Germinal center (tissue), 1 donor: ENCODE measurements at places on chromosomes 4 and X.
A peak's percentile ranks its signal among the peaks of the same experiment; 100 is the strongest.

- no peak for DNase-seq
Observed at GRCh38 chr4:37684154-37684553, 2.0 kb downstream of the RELL1 start.

GRCh38 chr4:5165420-5166369, 114.4 kb downstream of the STK32B start:
- no peak for DNase-seq

DNA sequence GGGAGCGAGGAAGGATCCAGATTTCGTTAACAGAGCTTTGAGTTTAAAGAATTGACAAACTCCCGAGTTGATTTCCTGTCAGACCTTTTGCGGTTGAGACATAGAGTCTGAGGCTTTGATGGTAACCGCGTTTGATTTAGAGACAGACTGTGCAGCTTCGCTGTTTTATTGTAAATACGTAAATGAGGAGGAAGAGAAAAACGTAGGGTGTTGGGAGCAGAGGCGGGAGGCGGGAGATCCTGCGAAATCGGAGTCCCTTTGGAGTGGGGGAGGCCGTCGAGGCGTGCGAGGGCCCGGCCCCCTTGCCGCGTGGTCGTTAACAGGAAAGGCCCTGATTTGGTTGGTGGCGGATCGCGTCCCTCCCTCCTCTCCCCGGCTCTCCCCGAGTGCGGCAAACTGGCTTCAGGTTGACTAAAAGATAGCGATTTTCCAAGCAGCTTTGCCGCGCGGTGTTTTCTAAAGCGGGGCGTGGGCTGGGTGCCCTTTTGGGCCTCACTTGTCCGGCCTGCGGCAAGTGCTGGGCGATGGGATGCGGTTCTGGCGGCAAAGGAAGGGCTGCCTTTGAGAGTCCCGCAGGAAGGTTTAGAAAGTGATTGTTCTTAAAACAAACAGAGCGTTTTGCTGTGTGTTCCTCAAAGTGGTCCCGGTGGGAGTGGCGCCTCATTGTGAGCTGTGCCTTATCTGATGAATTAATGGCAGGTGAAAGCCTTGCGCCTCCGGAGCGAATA, 857 bp downstream of the SCML1 start:
- DNase-seq: no peak

- no peak for DNase-seq
Observed at GRCh38 chr4:29051381-29051965, 1668.7 kb upstream of the PCDH7 start.

DNA sequence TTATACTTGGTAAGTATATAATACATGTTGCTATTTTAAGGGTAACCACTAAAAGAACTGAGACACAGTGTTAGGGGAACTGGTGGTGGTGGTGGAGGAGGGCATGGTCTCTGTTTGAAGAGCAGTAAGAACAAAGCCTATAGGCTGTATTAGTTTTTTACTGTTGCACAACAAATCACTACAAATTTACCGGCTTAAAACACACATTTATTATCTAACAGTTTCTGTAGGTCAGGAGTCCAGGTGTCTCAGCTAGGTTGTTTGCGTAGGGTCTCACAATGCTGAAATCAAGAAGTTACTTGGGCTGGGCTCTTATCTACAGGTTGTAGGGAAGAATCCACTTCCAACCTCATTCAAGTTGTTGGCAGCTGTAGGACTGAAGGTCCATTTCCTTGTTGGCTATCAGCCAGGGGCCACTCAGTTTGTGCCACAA, 52.6 kb downstream of the CASK start:
- DNase-seq: no peak

DNA sequence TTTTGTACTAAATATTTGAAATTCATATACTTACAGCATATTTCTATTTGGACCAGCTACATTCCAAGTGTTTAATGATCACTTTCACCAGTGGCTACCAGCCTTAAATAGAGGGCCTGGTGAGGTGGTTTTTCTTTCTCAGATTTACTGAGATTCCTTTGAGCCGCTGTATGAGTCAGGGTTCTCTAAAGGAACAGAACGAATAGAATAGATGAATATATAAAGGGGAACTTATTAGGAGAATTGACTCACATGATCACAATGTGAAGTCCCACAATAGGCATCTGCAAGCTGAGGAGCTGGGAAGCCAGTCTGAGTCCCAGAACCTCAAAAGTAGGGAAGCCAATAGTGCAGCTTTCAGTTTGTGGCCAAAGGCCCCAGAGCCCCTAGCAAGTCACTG, 146.2 kb upstream of the TLL1 start:
- DNase-seq: no peak

DNA sequence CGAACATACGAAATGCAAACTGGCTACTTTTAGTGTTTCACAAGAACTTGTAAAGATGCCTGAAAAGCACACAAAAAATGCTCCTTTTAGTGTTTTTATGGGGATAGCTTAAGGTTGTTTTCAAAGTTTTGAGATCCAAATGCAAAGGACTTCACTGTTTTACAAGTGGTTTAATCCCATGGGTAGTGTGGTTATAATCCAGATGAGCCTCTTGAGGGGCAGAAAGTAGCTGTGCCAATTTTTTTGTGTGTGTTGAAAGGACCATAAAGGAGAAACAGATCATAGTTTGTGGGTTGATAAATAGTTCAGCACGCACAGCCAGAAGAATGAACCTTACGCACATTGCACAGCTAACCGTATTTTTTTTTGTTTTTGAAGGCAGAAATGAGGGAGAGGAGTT, 126.9 kb upstream of the GIMD1 start:
- no peak for DNase-seq

DNA sequence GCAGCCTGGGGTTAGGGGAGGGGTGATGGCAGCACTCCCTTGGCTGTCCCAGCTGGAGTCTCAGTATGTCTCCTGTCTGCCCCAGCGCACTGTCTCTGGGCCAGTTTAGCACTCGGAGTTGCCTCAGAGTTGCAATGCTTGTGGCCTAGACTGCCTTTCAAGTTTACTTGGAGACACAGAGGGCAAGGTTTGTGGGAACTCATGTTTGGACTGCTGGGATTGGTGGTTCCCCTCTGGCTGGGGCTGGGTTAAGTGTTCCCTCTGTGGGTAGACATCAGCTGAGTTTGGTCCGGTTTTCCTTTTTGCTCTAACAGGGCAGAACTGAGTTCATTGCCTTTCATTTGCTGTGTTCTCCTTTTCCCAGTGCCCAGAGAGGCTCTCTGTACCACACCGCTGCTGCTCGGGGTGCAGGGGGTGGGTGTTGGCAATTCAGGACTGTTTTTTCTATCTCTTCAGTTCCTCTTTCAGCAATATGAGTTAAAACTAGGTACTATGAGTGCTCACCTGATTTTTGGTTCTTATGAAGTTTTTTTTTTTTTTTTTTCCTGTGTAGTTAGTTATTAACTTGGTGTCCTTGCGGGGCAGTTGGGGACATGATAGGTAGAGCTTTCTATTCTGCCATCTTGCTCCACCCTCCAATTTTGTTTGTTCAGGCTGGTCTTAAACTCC, 17.2 kb downstream of the RAB33B start:
- no peak for DNase-seq

DNA sequence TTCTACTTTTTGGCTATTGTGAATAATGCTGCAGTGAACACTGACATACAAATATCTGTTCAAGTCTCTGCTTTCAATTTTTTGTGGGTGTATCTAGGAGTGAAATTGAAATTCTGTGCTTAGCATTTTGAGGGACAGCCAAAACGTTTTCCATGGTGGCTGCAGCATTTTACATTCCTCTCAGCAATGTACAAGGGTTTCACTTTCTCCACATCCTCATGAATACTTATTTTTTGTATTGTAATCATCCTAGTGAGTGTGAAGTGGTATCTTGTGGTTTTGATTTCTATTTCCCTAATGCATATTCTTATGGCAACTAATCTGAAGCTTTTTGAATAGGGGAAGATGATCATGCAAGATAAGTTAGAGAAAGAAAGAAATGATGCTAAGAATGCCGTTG, 40.3 kb downstream of the HSPA4L start:
- no peak for DNase-seq

- DNase-seq: no peak
Observed at GRCh38 chrX:132373610-132374009, 115.2 kb downstream of the MBNL3 start.

DNA sequence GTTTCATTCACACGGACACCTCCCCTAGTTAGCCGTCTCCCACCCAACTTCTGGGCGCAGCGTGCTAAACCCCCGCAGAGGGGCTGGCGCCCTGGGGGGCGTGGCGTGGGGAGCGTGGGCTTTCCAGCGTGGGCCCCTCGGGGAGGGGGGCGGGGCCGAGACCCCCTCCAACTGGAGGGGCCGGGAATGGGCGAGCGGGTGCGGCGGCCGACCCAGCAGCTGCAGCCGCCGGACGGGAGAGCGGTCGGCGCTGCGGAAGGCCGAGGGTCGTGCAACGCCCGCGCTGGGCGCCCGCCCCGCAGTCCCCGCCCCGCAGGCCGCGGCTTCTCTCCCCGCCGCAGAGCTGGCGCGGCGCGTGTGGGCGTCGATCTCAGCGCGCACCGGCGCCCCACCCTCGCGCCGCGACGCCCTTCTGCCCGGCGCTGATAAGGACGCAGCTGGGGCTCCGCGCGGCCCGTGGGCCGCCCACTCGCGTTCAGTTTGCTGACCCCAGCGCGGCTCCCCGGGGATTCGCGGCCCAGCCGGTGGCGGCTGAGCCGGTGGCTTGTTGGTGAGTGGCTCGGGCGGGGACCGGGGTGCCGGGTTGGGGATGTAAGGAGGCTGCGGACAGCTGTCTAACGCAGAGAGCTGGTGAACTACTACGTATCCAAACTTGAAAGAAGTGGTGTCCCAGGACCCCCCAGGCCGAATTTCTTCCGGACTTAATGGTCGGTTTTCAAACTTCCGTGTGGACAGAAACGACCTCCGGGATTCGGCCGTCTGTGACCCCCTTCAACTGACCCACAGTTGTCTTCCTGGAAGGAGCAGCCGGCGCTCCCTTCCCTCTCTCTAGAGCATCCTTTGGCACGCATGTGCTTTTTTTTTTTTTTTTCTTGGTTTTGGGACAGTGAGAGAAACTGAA, 1.5 kb downstream of the FHDC1 start:
- peak; percentile 25 for DNase-seq

DNA sequence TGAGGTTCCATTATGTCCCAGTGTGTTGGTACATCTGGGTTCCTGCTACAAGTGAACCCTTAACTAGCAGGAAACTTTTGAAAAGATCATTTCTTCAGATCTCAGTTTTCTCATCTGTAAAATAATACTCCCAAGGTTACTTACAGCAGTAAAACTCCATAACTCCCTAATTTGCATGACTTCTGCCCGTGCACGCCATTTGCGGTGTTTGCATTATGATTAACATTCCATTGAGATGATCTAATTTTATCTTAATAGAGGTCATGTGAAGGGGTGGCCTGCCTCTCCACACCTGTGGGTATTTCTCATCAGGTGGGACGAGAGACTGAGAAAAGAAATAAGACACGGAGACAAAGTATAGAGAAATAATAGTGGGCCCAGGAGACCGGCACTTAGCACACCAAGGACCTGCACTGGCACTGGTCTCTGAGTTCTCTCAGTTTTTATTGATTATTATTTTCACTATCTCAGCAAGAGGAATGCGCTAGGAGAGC, 219.8 kb downstream of the TLL1 start:
- DNase-seq: no peak

DNA sequence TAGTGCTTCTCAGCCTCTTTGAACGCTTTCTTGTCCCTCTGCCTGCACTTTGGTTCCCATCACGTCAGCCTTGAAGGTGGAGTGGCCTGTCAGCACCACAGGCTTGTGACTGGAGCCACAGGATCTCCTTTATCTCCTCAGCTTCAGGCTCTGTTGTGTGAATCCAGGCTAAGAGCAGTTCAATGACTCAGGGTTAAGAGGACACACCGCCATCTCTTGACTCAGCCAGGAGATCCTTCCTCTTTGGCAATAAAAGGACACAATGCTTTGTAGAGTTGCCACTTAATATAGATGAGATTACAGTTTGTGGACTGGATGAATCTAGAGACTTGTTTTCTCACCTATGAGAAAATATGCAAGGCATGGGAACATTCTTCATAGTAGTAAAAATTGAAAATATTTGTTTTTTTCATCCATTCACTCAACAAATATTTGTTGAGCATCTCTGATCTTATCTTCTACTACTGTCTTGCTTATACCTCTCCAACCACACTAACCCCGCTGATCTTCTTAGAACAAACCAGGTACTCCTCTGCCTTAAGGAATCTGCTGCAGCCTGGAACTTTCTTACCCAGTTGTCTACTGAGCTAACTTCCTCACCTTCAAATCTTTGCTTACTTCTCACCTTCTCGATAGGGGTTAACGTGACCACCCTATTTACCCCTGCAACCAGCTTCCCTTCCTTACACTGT, 62.3 kb downstream of the UCHL1 start:
- DNase-seq: no peak

- no peak for DNase-seq
Observed at GRCh38 chrX:133988010-133988409, 2.6 kb upstream of the GPC3 start.

DNA sequence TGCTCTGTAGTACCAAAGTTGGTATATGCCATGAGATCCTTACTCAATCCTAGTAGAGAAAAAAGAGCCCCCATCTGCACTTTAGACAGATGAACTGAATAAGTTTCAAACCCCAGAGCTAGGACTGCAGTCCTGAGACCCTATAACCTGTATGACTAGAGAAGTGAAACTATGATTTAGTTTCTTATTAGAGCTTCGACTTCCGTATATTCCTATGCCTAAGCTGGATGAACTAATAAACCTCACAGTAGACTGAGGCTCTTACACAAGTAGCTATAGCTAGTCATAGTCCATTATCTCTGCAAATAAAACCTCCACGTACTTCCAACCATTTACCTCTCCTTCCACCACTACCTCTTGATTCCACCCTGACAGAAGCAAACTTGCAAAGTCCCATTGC, 6.3 kb upstream of the OTUD4 start:
- peak; percentile 40 for DNase-seq

- DNase-seq: no peak
Observed at GRCh38 chrX:6708676-6709380, 173.9 kb upstream of the VCX3A start.

GRCh38 chr4:7159923-7160322, 32.4 kb upstream of the SORCS2 start:
- DNase-seq: no peak

DNA sequence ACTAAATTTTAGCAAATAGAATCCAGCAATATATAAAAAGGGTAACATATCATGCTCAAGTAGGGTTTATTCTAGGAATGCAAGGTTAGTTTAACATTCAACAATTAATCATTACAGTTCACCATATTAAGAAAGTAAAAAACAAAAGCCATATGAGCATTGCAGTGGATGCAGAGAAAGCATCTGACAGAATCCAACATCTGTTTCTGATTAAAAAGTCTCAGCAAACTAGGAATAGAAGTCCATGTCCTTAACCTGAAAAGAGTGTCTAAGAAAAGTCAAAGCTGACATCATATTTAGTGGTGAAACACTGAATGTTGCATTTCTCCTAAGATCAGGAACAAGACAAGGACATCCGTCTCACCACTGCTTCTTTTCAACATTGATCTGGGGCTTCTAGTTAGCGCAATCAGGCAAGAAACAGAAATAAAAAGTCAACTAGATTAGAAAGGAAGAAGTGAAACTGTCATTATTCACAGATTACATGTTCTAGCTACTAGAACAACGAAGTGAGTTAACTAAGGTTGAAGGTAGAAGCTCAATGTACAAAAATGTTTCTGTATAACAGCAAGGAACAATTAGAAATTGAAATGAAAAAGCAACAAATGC, 49.3 kb downstream of the MRPL1 start:
- peak; percentile 10 for DNase-seq

GRCh38 chrX:12128017-12128416, 10.3 kb upstream of the FRMPD4 start:
- DNase-seq: no peak
